ENCODE measurements at places on chromosomes 7 and 10. TPM values are rescaled to one million over a fixed set of nuclear protein-coding genes. Genes with fewer than 3 reads are reported as not detected.

GRCh38 chr10:62183857-62184795 is 84.5 kb downstream of the RTKN2 start:
- H3K36me3 ChIP-seq: no peaks in the 10 kb centered on the region
- no peak overlapping the region for H3K4me3 ChIP-seq
- H3K27me3 ChIP-seq: no peaks in the 10 kb centered on the region
- DNase-seq: no peak

- H3K27ac ChIP-seq: no peak overlapping the region
- H3K4me1 ChIP-seq: no peaks in the 10 kb centered on the region
- no peak for DNase-seq
- H3K36me3 ChIP-seq: no peaks in the 10 kb centered on the region
Observed at GRCh38 chr10:35874311-35875015, 232.4 kb upstream of the FZD8 start.

DNA sequence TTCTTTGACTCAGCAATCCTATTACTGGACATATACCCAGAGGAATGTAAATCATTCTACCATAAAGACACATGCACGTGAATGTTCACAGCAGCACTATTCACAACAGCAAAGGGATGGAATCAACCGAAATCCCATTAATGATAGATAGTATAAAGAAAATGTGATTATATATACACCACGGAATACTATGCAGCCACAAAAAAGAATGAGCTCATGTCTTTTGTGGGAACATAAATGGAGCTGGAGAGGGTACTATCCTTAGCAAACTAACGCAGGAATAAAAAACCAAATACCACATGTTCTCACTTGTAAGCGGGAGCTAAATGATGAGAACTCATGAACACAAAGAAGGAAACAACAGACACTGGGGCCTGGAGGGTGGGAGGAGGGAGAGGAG is 201.9 kb downstream of the DNAJC1 start:
- H3K27ac ChIP-seq: no peak overlapping the region
- H3K27me3 ChIP-seq: no peaks in the 10 kb centered on the region
- H3K36me3 ChIP-seq: peaks cover 14% of the 10 kb centered on the region
- no peaks in the 10 kb centered on the region for H3K4me1 ChIP-seq
- no peak overlapping the region for H3K4me3 ChIP-seq
- DNase-seq: no peak

The HOXA9 gene
- total RNA-seq: not detected

The MALRD1 gene
- 7.1 TPM for total RNA-seq

The HABP2 gene
- 2.0 TPM for total RNA-seq

DNA sequence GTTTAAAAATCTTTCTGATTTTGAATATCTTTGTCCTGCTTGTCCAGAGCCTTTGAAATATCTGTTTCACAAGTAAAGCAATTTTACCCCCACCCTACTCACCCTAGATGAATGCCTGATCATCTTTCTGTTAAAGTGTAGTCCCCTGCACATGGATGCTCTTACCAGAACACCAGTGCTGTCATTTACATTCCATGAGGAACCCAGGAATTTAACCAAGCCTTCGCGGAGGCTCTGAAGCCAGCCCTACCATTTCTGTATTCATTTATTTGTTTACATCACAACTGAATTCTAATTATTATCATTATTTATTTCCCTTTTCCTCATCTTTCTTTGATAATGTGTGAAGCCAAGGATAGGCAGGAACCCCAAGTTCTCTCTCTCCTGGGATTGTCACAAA is 167.8 kb upstream of the MYO3A start:
- DNase-seq: no peak
- no peaks in the 10 kb centered on the region for H3K36me3 ChIP-seq
- H3K4me3 ChIP-seq: no peak overlapping the region
- H3K4me1 ChIP-seq: peaks cover 6% of the 10 kb centered on the region

The CALD1 gene
- total RNA-seq: 630 TPM

The KCNIP2 gene
- total RNA-seq: not detected

- no peaks in the 10 kb centered on the region for H3K27me3 ChIP-seq
- no peak overlapping the region for H3K27ac ChIP-seq
- no peak for DNase-seq
Observed at GRCh38 chr7:103068414-103069403, 5.9 kb downstream of the FBXL13 start.

GRCh38 chr7:73520673-73521635 is 1.1 kb downstream of the BAZ1B start:
- H3K27me3 ChIP-seq: no peaks in the 10 kb centered on the region
- DNase-seq: peak; percentile 40
- peak overlapping the region; percentile 93 for H3K27ac ChIP-seq
- H3K4me1 ChIP-seq: peaks cover 30% of the 10 kb centered on the region

GRCh38 chr7:116354546-116355423 is 144.4 kb downstream of the TES start:
- H3K27me3 ChIP-seq: no peaks in the 10 kb centered on the region
- H3K4me3 ChIP-seq: no peak overlapping the region
- no peaks in the 10 kb centered on the region for H3K36me3 ChIP-seq
- peak overlapping the region; percentile 85 for H3K27ac ChIP-seq
- H3K4me1 ChIP-seq: peaks cover 56% of the 10 kb centered on the region

DNA sequence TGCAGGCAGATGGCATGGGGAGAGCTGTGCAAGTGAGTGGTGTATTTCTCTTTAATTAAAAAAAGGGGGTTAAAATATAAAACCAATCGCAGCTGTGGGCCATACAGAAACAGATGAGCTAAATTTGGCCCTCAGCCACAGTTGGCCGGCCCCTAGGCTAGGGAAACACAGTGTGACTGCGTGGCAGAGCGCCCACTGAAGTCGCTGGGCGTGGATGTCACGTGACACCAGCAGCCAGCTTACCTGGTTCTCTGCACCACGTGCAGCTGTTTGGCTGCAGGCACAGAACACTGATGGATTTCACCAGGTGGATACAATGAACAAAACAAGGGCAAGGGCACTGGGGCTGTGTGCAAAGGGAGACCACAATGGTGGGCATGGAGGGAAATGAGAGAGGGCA is 119.3 kb upstream of the ZNF746 start:
- peaks cover 86% of the 10 kb centered on the region for H3K36me3 ChIP-seq
- no peaks in the 10 kb centered on the region for H3K27me3 ChIP-seq
- H3K4me1 ChIP-seq: no peaks in the 10 kb centered on the region
- no peak overlapping the region for H3K27ac ChIP-seq
- no peak overlapping the region for H3K4me3 ChIP-seq
- no peak for DNase-seq

The CYP26C1 gene
- not detected for total RNA-seq

The CPED1 gene
- total RNA-seq: 58.7 TPM

GRCh38 chr10:13715100-13715499 is 128.3 kb downstream of the PRPF18 start:
- no peak overlapping the region for H3K27ac ChIP-seq
- H3K4me3 ChIP-seq: no peak overlapping the region
- no peak for DNase-seq
- no peaks in the 10 kb centered on the region for H3K27me3 ChIP-seq

DNA sequence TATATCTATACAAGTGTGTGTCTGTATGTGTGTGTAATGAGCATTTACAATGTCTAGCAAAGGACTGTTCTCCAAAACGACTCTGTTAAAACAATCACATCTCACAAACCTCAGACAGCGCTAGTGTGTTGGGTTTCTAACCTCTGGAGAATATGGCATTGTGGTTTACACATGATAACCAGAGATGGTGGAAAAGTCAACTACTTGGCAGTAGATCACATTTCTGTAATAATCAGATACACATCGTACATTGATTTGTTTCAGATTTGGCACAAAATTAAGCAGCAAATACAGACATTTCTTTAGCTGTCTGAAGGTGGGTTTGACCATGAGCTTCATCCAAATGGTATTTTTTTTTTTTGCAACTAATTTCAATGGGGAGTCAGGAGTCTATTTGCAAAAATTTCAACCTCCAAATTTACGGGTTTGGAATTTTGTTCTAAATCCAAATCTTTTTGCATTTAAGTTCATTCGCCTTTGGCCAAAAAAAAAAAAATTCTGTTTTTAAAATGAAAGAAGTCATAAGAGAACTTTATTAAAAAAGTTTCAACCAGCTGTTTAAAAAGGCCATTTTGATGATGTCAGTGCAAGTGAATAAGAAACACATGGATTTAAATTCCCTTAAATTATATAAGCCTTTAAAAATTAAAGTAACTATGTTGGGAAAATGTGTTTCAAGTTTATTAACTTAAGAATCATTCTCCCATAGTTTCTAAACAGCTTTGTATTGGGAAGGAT is 127.8 kb downstream of the TMEM26 start:
- no peaks in the 10 kb centered on the region for H3K27me3 ChIP-seq
- DNase-seq: no peak
- H3K36me3 ChIP-seq: no peaks in the 10 kb centered on the region
- no peak overlapping the region for H3K27ac ChIP-seq

DNA sequence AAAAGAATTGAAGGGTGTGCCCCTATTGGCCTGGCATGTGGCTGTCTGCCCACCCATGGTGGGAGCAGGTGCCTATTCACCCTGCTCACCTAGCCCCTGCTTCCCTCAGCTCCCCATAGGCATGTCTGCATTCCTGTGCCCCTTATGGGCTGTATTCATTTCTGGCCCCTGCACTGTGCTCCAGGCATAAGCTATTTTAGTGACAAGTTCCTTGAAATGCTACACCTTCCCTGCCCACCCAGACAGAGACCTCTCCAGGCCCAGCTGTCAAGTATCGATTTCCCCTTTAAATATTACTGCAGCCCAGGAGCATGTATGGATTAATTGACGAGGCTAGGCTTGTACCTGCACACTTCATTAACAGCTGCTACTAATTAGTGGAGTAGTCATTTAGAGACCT is 235.4 kb downstream of the RPS24 start:
- H3K36me3 ChIP-seq: no peaks in the 10 kb centered on the region
- no peak overlapping the region for H3K4me3 ChIP-seq
- no peak overlapping the region for H3K27ac ChIP-seq
- no peaks in the 10 kb centered on the region for H3K27me3 ChIP-seq
- H3K4me1 ChIP-seq: no peaks in the 10 kb centered on the region
- no peak for DNase-seq

The ADCK2 gene
- total RNA-seq: 62.3 TPM

DNA sequence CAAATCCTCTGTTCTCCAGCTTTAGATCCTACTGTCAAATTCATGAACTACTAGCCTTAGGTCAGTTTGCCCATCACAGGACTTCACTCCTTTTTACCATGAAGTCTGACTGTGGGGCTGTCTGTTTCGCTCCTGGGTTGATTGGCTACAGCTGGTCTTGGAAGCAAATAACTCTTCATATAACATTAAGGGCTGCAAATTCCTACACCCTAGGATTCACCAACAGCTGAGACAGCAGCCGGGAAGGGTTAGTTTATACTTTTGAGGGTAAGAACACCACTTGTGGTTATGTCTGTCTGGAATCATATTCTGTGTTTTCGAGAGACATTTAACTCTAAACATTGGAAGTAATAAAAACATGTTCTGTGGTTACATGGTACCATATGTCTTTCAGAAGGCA is 55.9 kb upstream of the KIAA1217 start:
- H3K4me1 ChIP-seq: no peaks in the 10 kb centered on the region
- no peaks in the 10 kb centered on the region for H3K36me3 ChIP-seq
- H3K27ac ChIP-seq: no peak overlapping the region
- H3K4me3 ChIP-seq: no peak overlapping the region

The BICC1 gene
- 25.0 TPM for total RNA-seq

DNA sequence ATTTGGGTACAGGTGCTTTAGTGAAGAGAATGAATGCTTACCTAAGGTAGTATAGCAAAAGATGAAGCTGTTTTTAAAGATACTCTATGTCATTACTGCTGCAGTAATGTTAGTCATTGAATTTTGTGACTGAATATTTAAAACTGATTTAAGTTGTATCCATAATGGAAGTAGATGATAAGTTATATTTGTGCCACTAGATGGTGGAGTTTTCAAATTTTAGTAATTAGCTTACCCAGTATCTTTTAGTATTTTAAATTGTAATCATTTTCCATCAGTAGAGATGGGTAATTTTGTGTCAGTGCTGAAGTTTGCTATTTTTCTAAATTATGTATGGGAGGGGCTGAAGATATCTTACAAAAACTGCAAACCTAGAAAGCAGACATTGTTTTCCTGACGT is 25.2 kb downstream of the HBP1 start:
- H3K27me3 ChIP-seq: no peaks in the 10 kb centered on the region
- no peak overlapping the region for H3K4me3 ChIP-seq
- H3K27ac ChIP-seq: no peak overlapping the region
- H3K36me3 ChIP-seq: peaks cover 41% of the 10 kb centered on the region

GRCh38 chr7:152924826-152925411 is 165.4 kb downstream of the ACTR3B start:
- DNase-seq: no peak
- H3K36me3 ChIP-seq: no peaks in the 10 kb centered on the region
- peaks cover 13% of the 10 kb centered on the region for H3K27me3 ChIP-seq

GRCh38 chr10:69465457-69466157 is 14.3 kb downstream of the TSPAN15 start:
- no peaks in the 10 kb centered on the region for H3K36me3 ChIP-seq
- H3K27me3 ChIP-seq: no peaks in the 10 kb centered on the region
- H3K27ac ChIP-seq: peak overlapping the region; percentile 78
- H3K4me1 ChIP-seq: peaks cover 73% of the 10 kb centered on the region

DNA sequence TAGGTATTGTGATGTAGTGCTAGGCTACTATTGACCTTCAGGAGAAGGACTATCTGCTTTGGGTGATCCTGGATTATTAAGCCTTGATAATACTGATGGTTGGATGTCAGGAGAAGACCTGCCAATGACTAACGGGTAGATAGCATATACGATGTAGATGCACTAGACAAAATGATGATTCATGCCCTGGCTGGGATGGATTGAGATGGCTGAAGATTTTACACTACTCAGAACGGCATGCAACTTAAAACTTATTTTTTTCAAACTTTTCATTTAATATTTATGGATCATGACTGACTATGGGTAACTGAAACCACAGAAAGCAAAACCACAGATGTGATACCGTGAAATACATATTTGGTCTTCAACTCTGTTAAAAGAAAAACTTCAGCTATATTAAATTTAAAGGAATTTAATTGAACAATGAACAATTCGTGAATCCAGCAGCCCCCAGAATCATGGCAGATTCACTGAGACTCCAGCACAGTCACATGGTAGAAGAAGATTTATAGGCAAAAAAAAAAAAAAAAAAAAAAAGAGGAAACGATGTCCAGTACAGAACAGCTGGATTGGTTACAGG is 124.6 kb upstream of the CDK13 start:
- no peaks in the 10 kb centered on the region for H3K36me3 ChIP-seq
- DNase-seq: no peak
- no peak overlapping the region for H3K4me3 ChIP-seq
- no peaks in the 10 kb centered on the region for H3K27me3 ChIP-seq
- H3K4me1 ChIP-seq: no peaks in the 10 kb centered on the region

DNA sequence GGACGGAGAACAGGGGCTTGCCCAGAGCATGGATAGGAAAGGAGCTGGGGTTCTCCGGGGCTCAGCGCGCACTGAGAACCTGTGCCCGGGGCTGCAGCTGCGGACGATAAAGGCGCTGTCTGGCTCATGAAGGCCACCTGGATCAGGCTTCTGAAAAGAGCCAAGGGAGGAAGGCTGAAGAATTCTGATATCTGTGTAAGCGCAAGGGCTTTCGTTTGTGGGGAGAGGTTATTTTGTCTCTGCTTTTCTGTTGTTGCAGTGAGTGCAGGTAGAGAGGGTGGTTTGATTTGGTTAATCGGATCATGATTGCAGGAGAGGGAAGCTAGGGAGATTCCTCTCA is 250.5 kb downstream of the NSUN6 start:
- no peak for DNase-seq
- peaks cover 12% of the 10 kb centered on the region for H3K4me1 ChIP-seq
- H3K27me3 ChIP-seq: no peaks in the 10 kb centered on the region
- no peak overlapping the region for H3K27ac ChIP-seq
- no peaks in the 10 kb centered on the region for H3K36me3 ChIP-seq

The BMPER gene
- 6.2 TPM for total RNA-seq

- DNase-seq: no peak
- no peaks in the 10 kb centered on the region for H3K27me3 ChIP-seq
- no peaks in the 10 kb centered on the region for H3K4me1 ChIP-seq
- H3K36me3 ChIP-seq: no peaks in the 10 kb centered on the region
- H3K4me3 ChIP-seq: no peak overlapping the region
Observed at GRCh38 chr10:81600185-81600584, 274.8 kb upstream of the NRG3 start.

The EIF5AL1 gene
- not detected for total RNA-seq
